ENCODE measurements at places on chromosomes 2 and 18. TPM values are rescaled to one million over a fixed set of nuclear protein-coding genes. Genes with fewer than 3 reads are reported as not detected.

GRCh38 chr2:166410828-166411472 is 35.2 kb upstream of the SCN9A start:
- no peak for DNase-seq

DNA sequence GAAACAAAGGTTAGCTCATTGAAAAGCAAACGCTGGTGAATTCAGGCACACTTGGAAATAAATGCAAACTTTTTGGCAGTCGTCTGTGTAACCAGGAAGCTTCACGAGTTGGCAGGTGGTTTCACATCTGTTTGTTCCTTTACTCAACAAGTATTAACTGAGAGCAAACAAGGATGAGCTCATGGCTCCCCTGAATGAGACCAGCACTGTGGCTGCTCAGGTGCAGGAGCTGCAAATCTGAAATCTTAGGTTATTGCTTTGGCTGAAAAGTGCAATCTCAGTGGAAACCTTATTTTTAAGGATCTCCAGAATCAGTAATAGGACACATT is 46.3 kb downstream of the SH3RF3 start:
- DNase-seq = no peak

GRCh38 chr2:200742426-200742825 is 69.3 kb upstream of the BZW1 start:
- DNase-seq = no peak

DNA sequence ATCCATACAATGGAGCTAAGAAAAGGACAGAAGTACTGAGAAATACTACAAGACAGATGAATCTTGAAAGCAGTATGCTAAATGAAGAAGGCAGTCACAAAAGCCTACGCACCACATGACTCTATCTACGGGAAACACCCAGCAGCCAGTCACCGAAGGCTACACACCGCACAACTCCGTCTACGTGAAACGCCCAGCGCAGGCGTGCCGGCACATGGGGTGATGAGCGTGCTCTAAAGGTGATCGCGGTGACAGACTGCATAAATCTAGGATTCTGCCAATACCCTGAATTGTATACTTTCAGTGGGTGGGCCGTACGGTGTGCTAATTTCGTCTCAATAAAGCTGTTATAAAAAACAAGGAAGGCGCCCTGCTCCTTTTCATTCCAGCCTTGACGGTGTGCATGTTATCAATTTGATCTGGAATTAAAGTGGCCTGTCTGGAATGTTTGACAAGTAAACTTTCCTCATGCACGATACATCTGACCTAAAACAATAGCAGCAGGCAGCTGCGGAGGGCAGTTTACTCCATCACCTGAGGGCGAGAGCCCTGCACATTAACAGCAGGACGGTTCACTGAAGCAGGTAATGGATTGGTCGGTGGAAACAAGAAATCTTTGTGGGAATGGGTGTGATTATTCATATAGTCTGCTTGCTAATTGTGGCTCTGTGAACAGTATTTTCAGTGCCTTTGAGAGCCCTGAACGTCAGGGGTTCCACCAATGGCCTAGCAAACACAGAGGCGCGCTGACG is 86.2 kb upstream of the SALL3 start:
- DNase-seq = peak; percentile 54

DNA sequence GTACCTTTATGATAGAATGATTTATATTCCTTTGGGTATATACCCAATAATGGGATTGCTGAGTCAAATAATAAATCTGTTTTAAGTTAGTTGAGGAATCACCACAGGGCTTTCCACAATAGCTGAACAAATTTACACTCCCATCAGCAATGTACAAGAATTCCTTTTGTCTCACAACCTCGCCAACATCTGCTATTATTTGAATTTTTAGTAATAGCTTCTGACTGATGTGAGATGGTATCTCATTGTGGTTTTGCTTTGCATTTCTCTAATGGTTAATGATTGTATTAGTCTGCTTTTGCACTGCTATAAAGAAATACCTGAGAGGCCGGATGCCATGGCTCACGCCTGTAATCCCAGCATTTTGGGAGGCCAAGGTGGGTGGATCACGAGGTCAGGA is 1387.6 kb upstream of the ACVR2A start:
- no peak for DNase-seq

DNA sequence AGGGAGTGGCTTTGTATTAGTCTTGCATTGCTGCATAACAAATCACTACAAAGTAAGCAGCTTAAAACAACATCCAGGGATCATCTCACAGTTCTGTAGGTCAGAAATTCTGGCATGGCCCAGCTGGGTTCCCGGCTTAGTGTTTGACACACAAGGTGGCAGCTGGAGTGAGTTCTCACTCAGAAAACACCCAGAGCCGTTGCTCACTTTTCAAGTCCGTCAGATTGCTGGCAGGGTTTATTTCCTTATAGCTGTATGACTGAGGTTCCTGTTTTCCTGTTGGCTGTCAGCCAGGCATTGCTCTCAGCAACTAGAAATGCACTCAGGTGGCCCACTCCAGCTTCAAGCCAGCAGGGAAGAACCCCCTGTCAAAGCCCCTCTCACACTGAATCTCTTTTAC is 324.1 kb downstream of the CCDC178 start:
- DNase-seq = no peak

COLEC12 gene
- polyA plus RNA-seq = 28.6 TPM

RGPD3 gene
- polyA plus RNA-seq = 0.38 TPM

Data from renal pelvis (tissue), 12 donors.